Fibroblast of skin of right quadriceps (primary cell): ENCODE measurements at places on chromosomes 3 and 15.

- no peak for DNase-seq
Measured at GRCh38 chr3:189071446-189071845, 100.3 kb upstream of the TPRG1 start.

DNA sequence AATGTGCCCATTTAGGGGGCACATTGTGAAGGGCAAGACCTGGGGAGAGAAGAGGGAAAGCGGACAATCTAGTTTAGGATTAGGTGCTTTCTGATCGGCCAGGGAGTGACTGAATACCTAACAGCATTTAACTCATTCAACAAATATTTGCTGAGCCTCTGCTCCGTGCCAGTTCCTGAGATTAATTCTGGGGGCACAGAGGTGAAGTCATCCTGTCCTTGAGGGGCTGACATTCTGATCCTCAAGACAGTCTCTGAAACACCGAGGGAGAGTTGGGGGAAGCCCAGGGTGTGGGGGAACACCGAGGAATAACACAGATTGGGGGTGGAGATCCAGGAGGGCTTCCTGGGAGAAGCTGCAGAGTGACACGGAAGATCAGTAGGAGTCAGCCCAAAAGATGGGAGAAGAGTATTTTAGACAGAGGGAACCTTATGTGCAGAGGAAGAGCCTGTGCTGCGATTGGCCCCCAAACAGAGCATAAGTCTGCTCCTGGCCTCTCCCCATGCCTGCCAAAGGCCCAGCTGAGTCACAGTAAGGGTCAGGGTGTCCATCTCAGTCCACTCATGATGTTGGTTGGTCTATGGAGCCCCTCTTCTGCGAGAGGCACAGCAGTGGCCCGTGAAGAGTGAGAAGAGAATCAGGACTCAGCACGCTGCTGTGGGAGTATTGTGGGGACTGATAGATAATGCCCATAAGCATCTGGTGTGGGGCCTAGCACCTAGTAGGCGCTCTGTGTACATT is 60.2 kb downstream of the AMOTL2 start:
- DNase-seq: no peak

DNA sequence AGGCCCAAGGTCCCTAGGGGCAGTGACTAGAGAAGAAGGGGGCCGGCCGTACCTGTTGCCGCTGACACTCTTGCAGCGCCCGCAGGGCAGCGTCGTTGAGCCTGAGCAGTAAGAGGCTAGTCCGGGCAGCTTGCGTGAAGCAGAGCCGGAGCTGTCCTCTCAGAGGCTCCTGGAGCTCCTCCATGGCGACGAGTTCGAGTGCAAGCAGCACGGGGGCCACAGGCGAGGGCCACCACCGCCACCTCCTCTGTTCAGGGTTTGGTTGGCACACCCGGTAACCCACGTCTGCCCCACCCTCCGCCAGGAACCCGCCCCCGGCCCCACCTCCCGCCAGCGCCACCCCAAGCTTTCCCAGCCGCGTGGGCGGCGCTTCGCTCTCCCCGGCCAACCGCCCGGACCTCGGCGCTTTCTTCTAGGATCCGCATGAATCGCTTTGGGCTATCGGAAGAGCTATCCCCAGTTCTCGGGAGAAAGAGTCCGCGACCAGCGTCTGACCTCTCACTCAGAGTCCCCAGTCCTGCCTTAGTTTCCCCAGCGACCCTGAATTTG is at the start of gene ELL3:
TSS of gene ELL3 (minus strand) at position 249 of the 549 bp plus-strand sequence. CDS start at position 184, 65 bp downstream.
- DNase-seq: no peak

- DNase-seq: no peak
Measured at GRCh38 chr3:73045391-73045790, 16.1 kb upstream of the EBLN2 start.

DNA sequence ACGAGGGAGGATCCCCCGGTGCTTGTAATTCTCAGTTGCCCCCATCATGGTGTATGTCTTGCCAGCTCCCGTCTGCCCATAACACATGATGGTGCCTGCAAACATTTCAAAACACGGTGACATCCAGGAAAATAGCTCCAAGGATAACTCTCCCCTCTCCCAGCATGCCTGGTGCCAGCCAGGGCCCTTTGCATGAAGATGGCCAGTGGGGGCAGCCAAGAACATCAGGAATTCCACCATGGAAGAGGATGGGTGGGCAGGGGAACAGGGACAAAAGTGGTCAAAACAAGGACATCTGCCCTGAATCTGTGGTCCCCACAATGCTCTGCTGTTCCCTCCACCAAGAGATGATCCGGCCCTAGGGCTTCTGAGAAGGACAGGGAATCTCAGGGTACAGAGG is 9.0 kb downstream of the KIF9 start:
- no peak for DNase-seq

DNA sequence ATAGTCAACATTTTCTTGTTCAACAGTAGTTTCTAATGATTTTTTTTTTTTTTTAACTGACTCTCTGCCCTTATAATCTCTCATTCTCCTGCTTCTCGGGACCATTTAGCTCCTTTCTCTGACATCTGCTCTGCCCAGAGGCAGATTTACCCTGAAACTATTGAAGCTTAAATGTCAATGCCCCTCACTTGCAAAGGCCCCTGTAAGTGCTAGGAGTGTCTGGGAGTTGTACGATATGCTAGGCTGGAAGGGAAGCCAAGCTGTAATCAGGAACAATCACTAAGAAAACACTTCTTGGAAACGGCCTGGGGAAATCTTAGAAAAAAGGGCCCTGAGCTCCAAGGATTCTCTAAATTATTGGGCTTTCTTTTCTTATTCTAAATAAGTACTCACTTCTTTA is 5.8 kb upstream of the PLOD2 start:
- DNase-seq: no peak

DNA sequence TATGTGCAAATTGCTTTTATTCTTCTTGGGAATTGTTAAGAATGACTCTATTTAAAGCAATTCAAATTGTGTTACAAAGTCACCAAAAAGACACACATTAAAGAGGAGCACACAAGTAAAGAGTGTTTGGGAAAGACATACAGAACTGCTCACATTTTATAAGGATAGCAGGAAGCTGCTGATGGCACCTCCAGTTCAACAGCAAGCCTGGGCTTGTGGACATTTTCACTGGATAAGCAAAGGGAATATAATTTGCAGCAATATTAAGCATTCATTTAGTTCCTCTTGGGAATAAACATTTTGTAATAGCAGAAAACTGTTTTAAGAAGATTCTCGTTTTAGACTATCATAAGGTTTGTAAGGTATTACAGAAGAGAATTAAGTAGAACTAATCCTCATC is 1271.9 kb downstream of the ZPLD1 start:
- DNase-seq: no peak

GRCh38 chr3:6799264-6799915 is 61.5 kb upstream of the GRM7 start:
- DNase-seq: peak; percentile 9

- no peak for DNase-seq
Measured at GRCh38 chr15:36601952-36602351, 22.5 kb downstream of the CDIN1 start.

DNA sequence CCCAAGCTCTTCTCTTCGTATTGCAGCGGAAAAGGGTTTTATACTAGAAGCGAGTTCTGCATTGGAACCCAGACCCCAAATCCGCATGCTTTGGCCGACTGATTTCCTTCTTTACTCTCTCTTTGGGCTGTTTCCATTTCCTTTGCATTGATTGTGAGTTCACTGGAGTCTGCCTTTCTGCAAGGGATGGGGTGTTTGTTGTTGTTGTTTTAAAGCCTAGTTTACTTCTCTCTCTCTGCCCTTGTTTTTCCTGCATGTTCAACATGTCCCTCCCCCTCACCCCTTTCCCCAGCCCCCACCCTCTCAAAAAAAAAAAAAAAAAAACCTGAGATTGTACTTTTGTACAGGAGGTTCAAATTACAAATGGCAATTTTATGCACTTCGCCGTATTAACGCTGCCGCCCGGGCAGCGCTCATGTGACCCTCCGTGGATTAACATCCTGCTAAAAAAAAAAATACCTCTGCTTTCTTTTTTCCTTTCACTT is 2.2 kb downstream of the NR2F2 start:
- no peak for DNase-seq

- DNase-seq: no peak
Measured at GRCh38 chr3:173635826-173636225, 238.3 kb downstream of the NLGN1 start.

DNA sequence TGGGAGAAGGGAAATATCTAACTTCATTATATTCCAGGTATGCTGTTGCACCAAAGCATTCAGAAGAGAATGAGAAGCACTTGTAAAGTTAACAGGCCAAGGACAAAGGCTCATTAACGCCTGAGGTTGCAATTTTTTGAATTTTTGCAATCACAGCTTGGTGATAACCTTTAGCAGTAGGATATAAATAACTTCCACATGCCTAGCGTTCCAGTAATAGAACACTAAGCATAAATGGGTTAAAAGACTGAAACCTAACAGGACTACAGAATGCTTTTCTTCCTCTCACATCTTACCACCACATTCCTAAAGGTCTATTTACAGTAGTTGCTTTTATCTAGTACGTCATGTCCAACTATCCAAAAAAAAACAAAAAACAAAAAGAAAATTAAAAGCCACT is 57.4 kb upstream of the IMPG2 start:
- DNase-seq: peak; percentile 3

- DNase-seq: no peak
Measured at GRCh38 chr3:30918761-30919160, 24.3 kb upstream of the GADL1 start.

DNA sequence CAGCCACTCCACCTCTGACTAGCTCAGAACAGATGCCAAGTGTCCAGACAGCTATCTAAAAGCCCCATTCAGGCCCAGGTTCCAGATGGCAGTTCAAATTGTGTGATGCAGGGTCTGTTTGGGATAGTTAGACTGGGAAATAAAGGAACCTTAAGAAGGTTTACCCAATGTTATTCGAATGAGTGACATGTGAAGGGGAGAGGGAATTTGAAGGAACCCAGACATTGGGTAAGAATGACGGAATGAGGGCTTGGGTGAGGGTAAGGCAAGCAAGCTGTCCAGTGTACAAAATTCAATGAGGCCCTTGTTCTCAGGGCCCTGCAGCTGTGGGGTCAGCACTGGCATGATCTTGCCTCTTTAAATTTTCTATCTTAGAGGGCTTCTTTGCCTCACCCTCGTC is 34.1 kb downstream of the ATP13A5 start:
- DNase-seq: no peak

GRCh38 chr3:144923046-144923775 is 951.6 kb downstream of the DIPK2A start:
- no peak for DNase-seq

GRCh38 chr3:192915304-192915703 is 2.4 kb downstream of the MB21D2 start:
- peak; percentile 70 for DNase-seq
